Kidney epithelial cell (primary cell): ENCODE measurements at places on chromosomes 6 and 20.
A peak's percentile ranks its signal among the peaks of the same experiment; 100 is the strongest.

DNA sequence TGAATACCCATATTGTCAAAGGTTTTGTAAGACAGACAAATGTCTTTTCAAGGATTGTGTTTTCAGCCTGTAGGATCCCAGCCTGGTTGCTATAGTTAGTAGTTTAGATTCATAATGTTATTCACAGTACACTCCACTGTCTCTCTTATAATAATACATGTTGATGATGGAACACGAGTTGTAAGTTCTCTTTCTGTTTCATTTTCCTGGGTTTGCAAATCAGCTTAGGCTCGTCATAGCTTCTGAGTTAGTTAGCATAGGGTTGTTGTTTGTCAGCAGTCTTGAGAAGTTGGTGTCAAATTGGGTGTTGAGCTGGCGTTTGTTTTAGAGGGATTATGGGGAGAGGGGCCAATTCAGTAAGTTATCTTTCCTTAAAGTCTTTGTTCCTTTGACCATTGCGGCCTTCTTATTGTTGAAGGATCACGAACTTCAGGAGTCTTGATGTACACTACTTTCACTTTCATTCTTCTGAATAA lies 45.8 kb downstream of the QKI start:
- DNase-seq, result no peak

DNA sequence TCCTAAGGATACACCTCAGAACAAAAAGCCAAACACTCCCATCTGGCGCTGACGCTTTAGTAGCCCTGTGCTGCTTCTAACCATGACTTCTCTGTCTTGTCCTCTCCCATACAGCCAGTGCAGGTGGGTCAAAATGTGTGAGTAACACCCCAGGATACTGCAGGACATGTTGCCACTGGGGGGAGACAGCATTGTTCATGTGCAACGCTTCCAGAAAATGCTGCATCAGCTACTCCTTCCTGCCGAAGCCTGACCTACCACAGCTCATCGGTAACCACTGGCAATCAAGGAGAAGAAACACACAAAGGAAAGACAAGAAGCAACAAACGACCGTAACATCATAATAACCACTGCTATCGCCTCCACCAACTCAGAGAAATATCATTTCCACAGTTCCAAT lies 1.4 kb downstream of the DEFB132 start:
- DNase-seq, result no peak

GRCh38 chr6:169534039-169534421 lies 167.8 kb downstream of the WDR27 start:
- DNase-seq, result no peak

DNA sequence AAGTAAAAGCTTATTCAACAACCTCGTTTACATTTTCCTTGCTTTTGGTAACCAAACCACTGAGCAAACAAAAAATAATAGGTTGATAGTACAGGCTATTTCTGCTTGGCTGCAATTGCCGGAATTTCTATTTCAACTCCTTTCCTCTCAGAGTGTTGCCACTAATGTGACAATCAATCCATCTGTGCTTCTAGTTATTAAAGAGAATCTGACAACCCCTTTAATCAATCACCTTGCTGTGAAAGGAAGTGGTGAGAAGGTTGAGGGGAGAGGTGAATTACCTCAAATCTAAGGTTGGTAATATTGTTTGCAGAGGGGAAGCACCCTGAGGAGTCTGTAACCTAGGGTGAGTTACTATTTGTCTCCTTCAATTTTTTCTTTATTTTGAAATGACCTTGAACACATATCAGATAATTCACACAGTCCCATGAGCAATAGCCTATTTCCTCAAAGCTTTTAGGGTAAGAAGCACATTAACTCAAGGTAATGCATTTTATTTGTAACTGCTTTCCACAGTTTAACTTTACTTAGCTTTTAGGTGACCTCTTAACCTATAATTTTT lies 603.4 kb downstream of the MMUT start:
- no peak for DNase-seq

GRCh38 chr6:90803956-90804355 lies 217.1 kb upstream of the MAP3K7 start:
- DNase-seq, result no peak

DNA sequence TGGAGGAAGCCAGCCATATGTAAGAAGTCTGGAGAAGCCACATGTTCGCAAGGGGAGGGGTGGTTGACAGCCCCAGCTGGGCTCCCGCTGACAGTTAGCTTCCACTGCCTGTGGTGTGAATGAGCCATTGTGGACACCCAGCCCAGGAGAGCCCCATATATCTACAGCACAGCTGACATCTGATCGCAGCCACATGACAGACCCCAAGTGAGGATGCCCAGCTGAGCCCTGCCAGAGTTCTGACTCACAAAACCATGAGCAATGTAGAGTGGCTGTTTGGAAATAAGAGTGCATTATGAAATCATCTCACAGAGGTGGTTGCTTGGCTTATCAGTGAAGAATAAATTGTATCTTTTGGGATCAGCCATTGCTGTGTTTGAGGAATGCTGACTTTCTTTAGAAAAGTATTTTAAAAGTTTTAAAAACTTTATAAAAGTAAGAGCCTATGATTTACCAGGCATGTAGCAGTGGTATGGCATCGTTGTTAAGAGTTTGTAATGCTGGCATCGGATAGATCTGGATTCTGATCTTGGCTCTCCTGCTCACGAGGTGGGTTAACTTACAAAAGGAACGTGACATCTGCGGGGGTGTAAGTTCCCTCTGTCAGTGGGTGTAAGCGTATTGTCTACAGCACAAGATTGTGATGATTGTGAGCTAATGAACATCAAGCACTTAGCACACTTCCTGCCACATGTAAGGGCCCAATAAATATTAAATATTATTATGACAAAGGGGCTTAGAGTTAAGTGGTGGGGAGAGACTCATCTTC lies 24.1 kb downstream of the CFAP61 start:
- no peak for DNase-seq

DNA sequence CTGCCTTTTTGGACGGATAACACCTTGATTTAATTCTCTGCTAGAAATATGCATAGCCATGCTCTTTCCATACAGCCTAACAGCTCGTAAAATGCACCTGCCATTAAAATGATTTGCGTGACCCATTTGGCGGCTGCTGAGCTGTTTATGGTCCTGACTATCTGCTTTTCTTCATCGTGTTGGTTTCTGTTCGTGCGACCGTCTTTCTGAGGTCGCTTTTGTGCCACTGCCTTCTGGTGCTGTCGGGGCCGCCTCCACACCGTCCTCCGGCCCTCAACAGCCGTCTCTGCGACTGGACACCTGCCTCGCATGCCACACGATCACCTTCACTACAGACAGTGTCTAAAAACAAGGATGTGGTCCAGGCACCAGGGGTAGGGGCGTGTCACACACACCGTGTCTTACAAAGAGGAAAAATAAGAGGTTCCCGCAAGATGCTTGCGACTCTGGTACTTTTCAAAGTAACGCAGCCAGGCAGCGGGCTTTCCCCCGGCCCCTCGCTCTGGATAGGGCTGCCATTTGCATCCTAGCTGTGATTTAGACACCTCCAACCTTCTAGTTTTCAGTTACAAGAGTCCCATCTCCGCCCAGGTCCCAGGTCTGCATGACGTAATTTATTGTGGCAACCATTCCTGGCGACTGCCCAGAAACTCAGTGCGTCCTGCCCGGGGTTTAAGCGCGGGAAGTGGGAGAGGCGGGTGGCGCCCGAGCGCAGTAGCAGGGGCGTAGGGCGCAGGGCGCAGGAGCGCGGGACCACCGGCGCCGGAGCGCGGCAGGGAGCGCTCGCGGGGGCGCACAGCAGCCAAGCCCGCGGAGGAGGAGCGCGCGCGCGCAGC lies at the start of gene STMND1:
Gene STMND1, plus strand, starts transcription at position 629 of the 836 bp plus-strand sequence. CDS start 208 bp downstream, outside the sequence.
- no peak for DNase-seq

DNA sequence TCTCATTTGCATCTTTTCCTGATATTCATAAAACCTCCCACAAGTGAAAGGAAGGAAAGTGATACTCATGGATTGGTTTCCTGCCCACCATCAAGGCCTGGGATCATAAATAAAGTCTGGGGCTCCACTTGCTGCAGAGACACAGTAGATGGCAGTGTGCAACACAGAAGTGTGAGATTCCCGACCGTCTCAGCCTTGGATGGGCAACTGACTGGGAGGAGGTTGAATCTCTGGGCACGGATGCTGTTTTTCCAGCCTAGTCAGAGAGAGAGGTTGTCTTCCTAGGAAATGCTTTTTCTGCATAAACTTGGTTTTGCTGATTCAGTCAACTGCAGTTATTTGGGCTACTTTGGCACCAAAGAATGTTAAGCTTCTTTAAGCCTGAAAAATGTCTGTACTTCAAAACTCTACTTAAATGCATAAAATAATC lies 9.9 kb upstream of the RFPL4B start:
- DNase-seq, result peak; percentile 29

DNA sequence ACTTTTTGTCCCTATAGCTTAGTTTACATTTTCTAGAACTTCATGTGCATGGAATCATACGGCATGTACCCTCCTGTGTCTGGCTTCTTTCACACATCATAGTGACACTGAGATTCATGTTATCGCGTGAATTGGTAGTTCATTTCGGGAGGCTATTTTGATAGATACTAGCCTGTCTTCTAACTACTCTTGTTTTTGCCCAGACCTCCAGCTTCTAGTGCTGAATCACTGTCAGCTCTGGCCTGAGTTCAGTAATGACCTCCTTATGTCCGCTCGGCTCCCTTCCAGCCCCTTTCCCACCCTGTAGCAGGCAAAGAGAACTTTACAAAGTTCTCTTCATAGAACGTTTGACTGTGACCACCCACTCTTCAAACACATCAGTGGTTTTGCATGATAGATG lies 14.1 kb downstream of the MYBL2 start:
- no peak for DNase-seq

DNA sequence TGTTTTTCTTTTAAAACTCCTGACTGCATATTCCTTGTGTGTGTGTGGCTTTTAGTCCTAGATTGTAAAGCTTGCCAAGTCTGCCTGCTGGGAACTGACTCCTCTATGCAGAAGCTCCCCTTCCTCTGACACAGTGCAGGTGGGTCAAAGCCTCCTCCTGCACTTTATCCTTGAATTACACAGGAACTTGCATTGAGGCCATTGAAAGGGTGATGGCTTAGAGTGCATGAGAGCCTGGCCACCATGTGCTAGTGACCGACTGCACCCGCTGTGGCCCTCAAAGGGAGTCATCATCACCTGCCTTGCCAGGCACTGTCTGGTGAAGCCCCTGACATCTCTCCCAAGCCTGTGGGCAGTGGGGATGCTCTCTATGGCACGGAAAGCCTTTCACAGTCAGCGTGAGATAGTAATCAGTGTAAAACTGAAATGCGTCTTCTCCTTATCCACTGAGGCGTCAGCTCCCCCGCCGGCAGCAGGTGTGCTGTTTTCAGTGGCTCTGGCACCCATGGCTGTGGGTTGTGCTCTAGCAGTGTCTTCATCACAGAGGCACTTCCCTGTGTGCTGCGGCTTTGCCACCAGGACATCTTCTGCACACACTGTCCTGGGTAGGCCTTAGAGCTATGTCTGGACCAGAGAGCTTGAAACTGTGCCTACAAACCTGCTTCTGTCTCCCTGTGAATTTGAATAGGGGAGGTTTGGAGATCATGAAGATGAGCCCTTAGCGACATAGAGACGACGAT lies 87.9 kb downstream of the THBS2 start:
- no peak for DNase-seq

DNA sequence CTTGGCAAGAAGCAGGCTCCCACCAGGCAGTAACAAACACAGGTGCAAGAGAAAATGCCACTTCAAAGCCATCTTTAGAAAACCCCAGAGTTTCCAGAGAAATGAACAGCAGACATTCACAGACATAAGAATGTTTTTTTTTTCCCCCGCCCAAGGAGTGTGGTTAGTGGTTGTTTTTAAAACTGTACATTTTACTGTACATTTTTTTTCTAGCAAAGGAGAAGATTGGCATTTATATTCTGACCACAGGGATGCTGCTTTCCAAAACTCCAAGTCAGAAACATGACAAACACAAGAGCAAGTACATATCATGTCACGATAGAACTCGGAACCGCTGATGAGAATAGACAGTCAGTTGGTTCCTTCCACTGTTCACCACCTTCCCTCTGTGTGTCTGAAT lies 197.9 kb downstream of the LRFN2 start:
- DNase-seq, result no peak
